Bone marrow (tissue), 2 donors: ENCODE measurements at places on chromosomes 6 and 20.

DNA sequence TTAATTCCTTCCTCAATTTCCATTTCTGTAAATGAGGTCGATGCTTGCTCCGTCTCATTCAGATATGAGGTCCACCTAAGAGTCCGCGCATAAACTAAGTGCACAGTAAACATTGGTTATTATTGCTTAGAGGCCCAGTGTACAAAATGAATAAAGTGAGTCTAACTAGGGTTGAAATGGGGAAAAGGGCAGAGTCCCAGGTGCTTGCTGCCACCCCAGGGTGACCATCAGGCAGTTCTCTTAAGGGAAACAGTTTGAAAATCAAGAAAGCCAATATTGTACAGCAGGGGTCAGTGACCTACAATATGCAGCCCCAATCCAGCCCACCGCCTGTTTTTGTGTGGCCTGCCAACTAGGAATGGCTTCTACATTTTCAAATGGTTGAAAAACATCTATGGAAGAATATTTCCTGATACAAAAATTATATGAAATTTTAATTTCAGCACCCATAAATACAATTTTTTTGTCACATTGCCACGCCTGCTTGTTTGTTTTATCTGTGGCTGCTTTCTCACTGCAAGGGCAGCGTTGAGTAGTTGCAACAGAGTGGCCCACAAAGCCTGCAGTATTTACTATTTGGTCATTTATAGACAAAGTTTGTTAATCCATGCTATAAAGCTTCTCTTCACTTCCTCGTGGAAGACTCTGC is 43.3 kb downstream of the SLC13A3 start:
- DNase-seq, result no peak

DNA sequence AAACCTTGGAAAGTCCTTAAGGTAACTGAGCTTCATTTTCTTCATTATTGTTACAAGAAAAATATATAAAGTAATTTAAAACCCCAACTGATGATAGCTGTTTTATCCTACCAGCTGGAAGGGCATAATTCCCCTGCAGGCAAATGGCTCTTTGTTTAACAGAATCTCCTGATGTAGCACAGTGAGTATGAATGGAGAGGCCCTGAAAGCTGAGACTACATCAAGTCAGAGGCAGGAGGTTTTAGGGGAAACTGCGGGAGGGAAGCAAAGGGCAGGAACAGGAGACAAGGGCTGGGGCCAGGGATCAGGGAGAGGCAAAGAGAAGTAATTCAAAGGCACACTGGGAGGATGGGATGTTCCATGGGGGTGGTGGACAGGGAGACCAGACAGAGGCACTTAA is 119.0 kb upstream of the LRFN2 start:
- no peak for DNase-seq

GRCh38 chr6:149891259-149891658 is 6.7 kb downstream of the RAET1E start:
- no peak for DNase-seq

- DNase-seq, result no peak
These were observed 139.0 kb downstream of the PXDC1 start for GRCh38 chr6:3612341-3613041.

GRCh38 chr6:36875250-36875633 is 639 bp upstream of the PPIL1 start:
- no peak for DNase-seq

DNA sequence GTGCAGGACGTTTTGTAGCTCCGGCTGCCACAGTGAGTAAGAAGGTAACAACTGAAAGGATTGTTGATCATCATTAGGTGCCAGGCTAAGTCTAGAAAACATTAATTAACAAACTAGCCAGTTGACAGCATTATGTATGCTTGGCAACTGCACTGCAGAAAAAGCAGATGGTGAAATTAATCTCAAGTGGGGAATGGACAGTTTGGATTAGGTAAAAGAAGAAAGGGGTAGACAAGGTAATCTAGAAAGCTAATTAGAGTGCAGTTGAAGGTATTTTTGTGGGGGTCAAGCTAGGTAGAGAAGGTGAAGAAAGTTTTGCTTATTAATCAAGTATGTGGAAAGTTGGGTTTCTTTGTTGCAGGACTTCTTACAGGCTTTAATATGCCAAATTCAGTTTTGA is 69.7 kb upstream of the HINT3 start:
- no peak for DNase-seq

GRCh38 chr20:55888685-55889084 is 116.6 kb downstream of the CBLN4 start:
- no peak for DNase-seq

- DNase-seq, result no peak
These were observed 176.3 kb downstream of the TBXT start for GRCh38 chr6:165991341-165991740.

- peak; percentile 17 for DNase-seq
These were observed 143.9 kb downstream of the BCAS1 start for GRCh38 chr20:53926428-53927028.

- DNase-seq, result no peak
These were observed 1.4 kb upstream of the RALY start for GRCh38 chr20:33992145-33992922.

- no peak for DNase-seq
These were observed 10.8 kb downstream of the BACH2 start for GRCh38 chr6:90285611-90286381.

DNA sequence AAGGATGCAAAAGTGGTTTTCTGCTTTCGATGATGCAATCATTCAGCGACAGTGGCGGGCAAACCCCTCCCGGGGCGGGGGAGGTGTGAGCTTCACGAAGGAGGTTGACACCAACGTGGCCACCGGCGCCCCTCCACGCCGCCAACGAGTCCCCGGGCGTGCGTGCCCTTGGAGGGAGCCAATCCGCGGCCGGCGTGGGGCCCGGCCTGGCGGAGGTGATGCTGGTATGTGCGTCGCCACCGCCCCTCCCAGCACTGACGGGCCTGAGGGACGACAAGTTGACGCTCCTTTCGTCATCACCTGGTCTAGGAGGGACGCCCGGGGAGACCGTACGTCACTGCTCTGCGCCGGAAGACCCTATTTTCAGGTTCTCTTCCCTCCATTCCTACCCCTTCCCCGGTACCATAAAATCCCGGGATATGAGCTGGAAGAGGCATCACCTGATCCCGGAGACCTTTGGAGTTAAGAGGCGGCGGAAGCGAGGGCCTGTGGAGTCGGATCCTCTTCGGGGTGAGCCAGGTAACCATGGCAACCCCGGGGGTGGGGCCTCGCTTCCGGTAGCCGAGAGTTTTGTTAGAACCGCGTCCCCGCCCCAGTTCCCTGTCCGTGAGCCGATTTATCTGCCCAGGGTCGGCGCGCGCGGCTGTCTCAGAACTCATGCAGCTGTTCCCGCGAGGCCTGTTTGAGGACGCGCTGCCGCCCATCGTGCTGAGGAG is at the start of gene DXO:
TSS of gene DXO (minus strand) at position 146 of the 716 bp plus-strand sequence. CDS start 463 bp downstream, outside the sequence.
- DNase-seq, result peak; percentile 89

DNA sequence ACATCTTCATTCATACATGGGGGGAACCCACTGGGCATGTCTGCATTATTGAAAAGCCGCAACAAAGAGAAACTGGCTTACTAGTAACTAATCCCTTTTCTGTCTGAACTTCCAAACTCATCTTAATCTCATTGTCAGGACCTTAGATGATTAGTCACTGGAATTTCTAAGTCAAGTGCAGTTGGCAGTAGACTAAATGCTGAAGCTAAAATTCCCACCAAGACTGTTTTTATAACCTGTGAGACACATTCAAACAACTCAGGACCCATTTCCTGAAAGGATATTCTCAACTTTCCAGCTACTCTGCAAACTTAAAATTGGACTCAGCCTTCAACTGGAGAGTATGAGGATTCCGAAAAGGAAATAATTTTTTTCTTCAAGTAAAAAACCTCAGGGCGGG is 94.8 kb upstream of the SCAF8 start:
- no peak for DNase-seq

DNA sequence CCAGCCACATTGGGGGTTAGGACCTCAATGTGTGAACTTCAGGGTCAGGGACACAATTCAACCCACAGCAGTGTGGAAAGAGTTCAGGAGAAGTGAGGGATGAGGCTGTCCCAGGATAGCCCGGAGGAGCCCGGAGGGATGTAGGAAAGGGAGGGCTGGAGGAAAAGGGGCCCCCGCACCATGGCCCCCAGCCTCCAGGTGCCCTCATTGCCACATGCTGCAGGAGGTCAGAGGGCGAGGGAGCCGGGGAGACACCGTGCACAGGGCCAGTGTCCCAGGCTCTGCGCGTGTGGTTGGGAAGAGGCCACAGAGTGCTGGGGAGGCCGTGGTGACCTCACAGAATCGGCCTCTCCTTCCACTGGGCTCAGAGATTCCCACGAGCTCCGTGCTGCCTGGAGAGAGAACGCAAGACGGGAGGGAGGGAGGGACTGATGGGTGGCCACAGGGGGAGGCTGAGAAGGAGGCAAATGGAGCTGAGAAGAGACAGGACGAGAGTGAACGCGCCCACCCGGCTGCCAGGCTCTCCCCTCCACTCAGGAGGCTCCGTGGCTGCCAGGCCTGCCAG is 215.1 kb downstream of the DLL1 start:
- DNase-seq, result no peak

DNA sequence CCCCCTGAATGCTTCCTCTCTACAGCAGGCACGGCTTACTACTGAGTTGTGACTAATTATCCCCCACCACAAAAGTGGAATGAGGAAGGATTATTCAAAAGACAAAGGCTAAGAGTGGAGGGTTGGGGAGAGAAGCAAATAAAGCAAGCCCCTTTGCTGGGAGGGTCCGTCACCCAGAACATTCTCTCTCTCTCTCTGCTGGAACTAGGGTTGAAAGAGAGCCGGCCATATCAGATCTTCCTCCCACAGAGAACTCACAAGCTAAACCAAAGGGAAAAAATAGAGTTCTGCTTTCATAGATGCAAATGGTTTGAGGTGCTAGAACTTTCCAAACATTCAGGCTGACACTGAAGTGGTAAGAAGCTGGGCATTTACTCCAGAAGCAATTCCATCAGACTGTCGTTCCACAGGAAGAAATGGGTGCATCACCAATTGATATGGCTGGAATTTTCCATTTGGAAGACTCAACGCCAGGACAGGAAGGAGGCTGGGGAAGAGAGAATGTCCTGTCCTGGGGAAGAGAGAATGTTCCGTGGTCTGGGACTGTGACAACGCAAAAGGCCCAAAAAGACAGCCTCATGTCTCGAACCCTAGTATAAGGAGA is 7.9 kb downstream of the ZMYND8 start:
- DNase-seq, result no peak

GRCh38 chr6:132750455-132751248 is 7.1 kb downstream of the VNN2 start:
- DNase-seq, result no peak

DNA sequence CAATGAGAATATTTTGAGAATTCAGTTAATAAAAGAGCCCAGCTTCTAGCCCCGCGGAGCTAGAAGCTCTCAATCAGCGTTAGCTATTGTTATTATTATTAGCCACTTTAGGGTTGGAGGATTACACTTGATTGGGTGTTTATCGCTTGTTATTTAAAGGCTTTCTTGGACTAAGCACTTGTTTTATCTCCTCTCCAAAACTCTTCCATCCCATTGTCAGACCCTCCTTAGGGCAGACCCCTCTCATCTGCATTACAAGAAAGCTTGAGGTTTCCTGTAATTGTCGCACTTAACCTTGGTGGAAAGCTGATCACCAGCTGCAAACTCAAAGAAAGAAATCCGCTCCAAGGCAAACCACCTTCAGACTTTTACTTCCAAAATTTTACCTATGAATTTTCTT is 4.8 kb downstream of the DPPA5 start:
- no peak for DNase-seq

- DNase-seq, result no peak
These were observed 23.2 kb downstream of the TRERF1 start for GRCh38 chr6:42428326-42429041.

DNA sequence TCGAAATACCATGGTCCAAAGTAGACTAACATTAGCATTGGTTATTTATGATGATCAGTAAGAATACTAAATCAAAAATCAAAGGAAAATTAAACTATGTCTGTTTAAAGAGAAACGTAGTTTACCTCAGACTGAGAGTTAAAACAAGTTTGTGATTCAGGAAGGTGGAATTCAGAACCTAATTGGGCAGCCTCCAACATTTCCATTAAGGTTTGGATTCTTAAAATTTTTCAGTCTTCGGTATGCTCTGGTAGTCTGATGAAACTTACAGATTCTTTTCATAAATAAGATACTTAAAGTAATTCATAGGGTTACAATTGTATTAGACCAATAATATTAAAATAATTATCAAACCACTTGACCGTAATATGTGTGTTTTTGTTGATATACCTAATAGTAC is 18.6 kb downstream of the HFE start:
- DNase-seq, result no peak

DNA sequence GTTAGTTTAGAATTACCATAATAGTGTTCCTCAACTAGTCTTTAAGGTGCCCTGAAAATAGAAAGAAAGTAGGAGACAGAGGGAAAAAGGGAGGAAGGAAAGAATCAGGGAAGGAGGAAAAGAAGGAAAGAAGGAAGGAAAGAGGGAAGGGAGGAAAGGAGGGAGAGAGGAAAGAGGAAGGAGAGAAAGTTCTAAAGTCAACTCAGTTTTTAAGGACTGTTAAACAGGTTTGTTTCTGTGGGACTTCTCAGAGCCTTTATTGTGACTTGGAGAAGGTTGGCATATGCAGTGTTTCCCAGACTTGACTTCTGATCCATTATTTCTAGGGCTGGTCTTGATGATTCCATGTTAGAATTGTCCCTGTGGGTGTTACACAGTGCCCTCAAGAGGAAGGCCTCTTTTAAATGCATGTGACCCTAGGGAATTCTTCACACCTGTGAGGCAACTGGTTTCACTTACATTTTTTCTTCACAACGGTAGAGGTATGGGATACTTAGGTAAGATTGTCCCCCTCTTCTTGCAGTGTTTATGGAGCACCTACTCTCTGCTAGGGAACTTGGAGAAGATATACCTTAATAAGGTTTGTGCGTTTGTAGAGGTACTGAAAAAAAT is 132.7 kb upstream of the GMDS start:
- no peak for DNase-seq

- DNase-seq, result no peak
These were observed 121.3 kb downstream of the PHACTR3 start for GRCh38 chr20:59725476-59726280.

DNA sequence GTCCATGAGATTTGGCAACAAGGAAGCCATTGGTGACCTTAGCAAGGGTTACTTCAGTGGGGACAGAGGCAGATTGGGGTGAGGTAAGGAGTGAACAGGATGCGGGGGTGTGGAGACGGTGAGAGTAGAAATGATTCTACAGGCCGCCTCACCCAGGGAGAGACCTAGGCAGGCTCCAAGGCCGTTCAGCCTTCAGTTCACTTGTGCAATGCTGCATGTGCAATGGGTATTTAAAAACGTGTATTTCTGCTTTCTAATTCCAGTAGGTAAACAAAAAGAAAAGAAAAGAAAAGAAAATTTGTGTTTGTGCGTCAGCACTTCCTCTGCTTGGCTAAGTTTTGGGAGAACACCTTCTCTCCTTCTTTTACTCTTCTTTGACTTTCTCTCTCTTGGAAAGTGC is 56.8 kb downstream of the BANF2 start:
- DNase-seq, result no peak

- no peak for DNase-seq
These were observed 13.4 kb downstream of the RAE1 start for GRCh38 chr20:57364451-57364850.

- DNase-seq, result no peak
These were observed 25.4 kb downstream of the NDRG3 start for GRCh38 chr20:36720510-36720909.
